HepG2 (cell line): ENCODE measurements at places on chromosomes 5 and 9. TPM values are rescaled to one million over a fixed set of nuclear protein-coding genes. Genes with fewer than 3 reads are reported as not detected.

Gene IFNB1
- total RNA-seq, result not detected in 2 replicates

Gene DCTN3
- total RNA-seq, result 27.4 and 30.8 TPM in 2 replicates

Gene ARID3C
- not detected in 2 replicates for total RNA-seq

Gene TMED7
- 89.1 and 113 TPM in 2 replicates for total RNA-seq

Gene DDX4
- not detected in 2 replicates for total RNA-seq

Gene FAM120A
- 41.3 and 41.8 TPM in 2 replicates for total RNA-seq

Gene HTR1A
- total RNA-seq, result not detected in 2 replicates

Gene ORM1
- 327 and 699 TPM in 2 replicates for total RNA-seq

Gene TTC39B
- 18.5 and 19.4 TPM in 2 replicates for total RNA-seq

Gene TSSK1B
- not detected in 2 replicates for total RNA-seq

Gene WDR70
- 30.6 and 40.4 TPM in 2 replicates for total RNA-seq

Gene PCDHA11
- total RNA-seq, result 0.07 and 0.29 TPM in 2 replicates

Gene AHRR
- 0.13 and 0.35 TPM in 2 replicates for total RNA-seq

Gene OSMR
- 14.2 and 21.3 TPM in 2 replicates for total RNA-seq

Gene ANKDD1B
- 0.14 and 0.27 TPM in 2 replicates for total RNA-seq

Gene ANKRD31
- total RNA-seq, result 0.08 and 0.09 TPM in 2 replicates

Gene IFNA2
- total RNA-seq, result not detected in 2 replicates

Gene PHF24
- not detected in 2 replicates for total RNA-seq

Gene RETREG1
- not detected in 2 replicates for total RNA-seq

Gene SV2C
- not detected in 2 replicates for total RNA-seq

Gene ALDH1A1
- total RNA-seq, result 439 and 686 TPM in 2 replicates

Gene NR2F1
- 14.0 and 17.1 TPM in 2 replicates for total RNA-seq

Gene GNA14
- not detected in 2 replicates for total RNA-seq
